ENCODE measurements at places on chromosomes 11 and 22.

DNA sequence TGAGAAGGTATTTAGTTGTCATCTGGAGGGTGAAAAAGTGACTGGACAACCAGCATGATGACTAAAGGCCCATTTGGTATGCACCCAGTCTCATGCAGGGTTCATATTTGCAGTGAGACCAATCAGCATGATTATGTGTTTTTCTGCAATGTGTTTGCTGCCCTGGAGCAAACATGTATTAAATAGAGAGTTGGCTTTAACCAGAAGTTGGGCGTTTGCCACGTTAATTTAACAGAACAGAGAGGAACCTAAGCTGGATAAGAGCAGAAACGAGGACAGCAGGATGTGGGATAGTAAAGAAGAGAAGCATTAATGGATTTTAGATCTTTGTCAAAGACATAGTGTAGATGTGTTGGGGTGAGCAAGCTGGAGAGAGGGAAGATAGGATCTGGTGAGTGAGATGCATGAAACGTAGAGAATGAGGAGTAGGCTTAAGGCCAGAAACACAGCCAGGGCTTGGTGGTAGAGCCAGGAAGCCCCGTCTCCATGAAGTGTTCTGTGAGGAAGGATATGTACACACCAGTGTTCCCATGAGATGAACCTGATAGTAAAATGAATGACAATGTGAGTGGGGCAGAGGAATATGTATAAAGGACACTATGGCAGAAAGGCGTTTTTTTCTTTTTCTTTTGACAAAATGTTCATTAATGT, 164.0 kb upstream of the PDGFD start:
- DNase-seq = no peak

DNA sequence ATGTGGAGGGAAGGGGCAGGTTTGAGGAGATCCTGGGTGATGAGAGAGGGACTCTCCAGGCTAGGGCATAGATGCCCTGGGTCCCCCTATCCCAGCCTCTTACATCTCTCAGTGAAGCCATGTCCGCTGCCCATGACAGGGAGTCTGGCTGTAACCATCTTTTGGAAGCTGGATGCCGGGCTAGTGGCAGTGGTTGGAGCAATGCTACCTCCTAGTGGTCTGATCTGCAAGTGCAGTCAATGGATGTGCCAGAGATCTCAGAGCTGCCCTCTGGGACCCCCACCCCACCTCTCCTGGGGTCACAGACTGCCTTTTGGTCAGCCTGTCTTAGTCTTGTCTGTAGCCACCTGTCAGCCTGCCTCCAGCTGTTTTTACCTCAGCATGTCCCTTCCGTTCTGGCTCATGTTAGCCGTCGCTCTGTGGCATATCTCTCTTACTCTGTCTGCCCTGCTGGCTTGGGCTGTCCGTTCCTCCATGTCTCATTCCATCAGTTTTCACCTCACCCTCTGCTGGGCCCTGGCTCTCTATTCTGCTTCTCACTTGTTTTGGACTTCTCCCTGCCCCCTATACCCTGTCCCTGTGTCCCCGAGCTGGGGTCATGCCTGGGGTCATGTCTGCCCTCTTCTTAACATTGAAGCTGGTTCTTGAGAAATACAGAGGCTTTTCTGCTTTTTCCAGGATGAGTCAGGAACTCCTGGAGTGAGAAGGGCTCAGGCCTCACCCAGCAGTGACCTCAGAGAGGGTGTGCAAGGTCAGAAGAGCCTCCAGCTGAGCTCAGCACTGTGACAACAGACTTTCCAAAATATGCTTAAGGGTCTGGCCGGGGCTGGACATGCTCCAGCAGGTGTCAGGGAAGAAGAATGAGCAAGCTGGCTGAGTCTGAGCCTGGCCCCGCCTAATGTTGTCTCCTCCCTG, 52.0 kb upstream of the THY1 start:
- no peak for DNase-seq

DNA sequence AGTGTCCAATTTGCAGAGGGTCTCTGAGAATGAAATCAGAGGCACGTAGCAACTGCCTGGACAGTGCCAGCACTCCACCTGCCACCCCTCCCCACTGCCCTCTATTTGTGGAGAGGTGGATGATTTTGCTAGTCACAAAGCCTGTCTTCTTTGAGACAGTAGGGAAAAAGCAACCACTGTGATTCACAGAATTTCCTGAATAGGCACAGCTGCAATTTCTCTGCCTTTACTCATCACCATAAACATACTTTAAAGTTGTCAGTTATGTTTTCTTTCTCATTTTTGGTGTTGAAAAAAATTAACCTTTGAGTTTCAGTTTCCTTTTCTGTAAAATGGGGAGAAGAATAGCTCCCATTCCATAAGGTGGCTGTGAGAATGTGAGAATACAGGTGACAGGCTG, 134.3 kb downstream of the TEAD1 start:
- DNase-seq = no peak

DNA sequence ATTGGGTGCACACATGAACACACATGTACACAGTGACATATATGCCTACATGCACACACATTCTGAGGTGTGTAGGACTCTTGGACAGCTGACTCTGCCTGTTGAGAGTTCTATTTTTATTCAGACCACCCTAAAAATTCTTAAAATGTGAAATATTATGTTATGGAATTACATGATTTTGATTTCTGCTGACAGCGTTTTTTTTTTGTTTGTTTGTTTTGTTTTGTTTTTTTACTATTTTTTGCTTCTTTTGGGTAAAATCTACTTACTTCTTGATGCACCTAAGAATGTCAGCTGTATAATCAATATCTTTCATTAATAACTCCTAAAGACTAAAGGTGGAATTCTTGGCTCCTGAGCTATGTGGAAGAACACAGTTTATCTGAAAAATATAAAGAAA, 64.0 kb downstream of the ANO5 start:
- no peak for DNase-seq

GRCh38 chr11:57585301-57585700, 12.2 kb upstream of the SERPING1 start:
- no peak for DNase-seq

DNA sequence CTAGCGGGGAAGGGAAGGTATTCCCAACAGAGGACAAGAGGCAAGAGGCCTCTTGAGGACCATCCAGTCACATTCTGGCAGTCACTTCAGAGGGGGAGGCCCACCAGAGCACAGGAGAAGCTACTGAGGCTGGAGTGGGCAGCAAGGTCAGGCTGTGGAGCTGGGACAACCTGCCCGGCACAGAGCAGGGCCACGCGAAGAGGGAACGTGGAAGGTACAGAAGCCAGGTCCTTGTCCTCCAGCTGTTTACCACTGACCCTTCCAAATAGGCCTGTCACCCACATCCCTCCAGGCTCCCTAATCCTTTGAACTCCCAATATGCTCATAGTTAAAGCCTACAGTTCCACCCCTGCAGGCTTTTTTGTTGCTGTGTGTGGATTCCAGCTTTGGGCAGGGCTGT, 76.9 kb downstream of the IGLL1 start:
- DNase-seq = peak; percentile 40

DNA sequence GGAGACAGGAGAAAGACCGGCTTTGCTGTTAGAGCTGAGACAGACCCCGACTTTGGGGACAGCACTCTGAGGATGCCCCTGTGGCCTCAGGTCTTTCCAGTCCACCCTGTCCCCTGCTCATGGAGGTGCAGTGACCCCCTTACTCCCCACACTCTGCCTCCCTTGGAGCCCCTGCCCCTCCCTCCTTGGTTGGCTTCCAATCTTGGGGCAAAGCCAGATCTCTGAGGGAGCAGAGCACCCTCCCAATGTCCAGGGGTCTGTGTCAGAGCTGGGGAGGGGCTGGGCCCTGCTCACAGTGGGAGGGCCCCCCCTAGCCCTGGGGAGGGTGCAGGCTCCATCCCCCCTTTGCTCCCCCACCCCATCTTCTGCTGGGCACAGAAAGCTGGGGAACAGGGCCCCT, 50.0 kb downstream of the IGLL1 start:
- DNase-seq = peak; percentile 48

DNA sequence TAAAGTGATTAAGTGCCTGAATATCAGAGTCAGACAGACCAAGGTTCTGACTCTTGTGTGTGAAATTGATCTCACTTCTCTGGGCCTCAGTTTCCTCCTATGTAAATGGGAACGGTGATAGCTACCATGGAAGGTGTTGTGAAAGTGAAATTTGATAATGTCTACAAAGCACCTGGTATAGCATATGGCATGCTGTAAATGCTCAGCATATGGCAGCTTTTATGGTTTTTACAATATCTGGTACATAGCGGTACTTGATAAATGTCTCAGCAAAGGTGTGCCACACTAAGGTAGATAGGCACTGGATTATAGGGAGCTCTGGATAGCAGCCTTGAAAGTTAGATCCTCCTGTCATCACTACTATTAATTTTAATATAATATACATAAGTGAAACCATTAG, 19.9 kb downstream of the POU2AF2 start:
- no peak for DNase-seq

- DNase-seq = no peak
These were observed 3.3 kb downstream of the KCNQ1 start for GRCh38 chr11:2447951-2448650.

GRCh38 chr11:38582151-38582550, 1984.1 kb upstream of the RAG2 start:
- no peak for DNase-seq

- DNase-seq = no peak
These were observed 316.2 kb downstream of the SOX6 start for GRCh38 chr11:16040151-16040550.

DNA sequence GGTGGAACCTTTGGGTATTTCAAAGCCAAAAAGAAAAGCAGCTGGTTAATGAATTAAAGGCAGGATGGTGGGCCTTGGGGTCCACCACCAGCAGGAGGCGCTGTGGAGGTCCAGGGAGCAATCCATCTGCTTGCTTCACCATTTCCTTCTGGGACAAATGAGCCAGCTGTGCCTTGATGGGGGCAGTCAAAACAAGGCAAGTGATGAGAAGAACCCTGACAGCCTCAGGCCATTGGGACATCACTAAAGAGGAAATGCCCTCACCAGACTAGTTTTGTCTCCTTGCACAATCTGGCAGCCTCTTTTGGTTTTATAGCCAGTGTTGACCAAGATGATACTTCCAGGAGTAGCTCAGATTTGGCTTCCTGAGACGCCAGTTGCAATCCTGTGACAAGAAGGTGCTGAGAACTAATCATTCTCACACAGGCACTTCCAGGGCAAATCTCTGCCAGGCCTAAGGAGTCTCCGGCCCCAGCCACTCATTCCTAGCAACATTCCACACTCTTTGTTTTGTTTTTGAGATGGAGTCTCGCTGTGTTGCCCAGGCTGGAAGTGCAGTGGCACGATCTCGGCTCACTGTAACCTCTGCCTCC, 38.2 kb upstream of the WEE1 start:
- DNase-seq = peak; percentile 90

DNA sequence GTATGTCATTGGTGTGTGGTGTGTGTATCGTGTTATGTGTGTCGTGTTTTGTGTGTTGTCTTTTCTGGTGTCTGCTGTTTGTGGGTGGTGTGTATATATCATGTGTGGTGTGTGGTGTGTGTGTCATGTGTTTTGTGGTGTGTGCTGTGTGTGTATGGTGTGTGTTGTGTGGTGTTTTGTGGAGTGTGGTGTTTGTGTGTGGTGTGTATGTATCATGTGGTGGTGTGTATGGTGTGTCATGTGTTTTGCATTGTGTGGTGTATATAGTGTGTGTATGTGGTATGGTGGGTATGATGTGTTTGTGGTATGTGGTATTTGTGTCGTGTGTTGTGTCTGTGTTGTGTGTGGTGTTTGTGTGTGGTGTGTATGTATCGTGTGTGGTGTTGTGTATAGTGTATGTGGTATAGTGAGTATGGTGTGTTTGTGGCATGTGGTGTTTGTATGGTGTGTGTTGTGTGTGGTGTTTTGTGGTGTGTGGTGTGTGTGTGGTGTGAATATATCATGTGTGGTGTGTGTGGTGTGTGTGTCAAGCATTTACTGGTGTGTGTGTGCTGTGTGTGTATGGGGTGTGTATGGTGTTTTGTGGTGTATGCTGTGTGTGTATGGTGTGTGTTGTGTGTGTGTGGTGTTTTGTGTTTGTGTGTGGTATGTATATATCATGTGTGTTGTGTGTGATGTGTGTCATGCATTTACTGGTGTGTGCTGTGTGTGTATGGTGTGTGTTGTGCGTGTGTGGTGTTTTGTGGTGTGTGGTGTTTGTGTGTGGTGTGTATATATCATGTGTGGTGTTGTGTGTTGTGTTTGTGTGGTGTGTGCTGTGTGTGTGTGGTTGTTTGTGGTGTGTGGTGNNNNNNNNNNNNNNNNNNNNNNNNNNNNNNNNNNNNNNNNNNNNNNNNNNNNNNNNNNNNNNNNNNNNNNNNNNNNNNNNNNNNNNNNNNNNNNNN, 12.7 kb downstream of the PIM3 start:
- peak; percentile 2 for DNase-seq

- DNase-seq = peak; percentile 40
These were observed 9.7 kb downstream of the MRGPRD start for GRCh38 chr11:68970921-68971636.

DNA sequence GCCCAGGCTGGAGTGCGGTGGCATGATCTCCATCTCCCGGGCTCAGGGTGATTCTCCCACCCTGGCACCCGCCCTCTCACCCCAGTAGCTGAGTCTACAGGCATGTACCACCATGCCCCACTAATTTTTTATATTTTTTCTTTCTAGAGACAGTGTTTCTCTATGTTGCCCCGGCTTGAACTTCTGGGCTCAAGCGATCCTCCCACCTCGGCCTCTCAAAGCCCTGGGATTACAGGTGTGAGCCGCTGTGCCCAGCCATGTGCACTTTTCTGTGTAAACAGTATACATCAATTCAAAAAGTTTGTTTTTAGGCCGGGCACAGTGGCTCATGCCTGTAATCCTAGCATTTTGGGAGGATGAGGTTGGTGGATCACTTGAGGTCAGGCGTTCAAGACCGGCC, 14.7 kb downstream of the GRIK4 start:
- DNase-seq = peak; percentile 18
